ENCODE measurements at places on chromosomes 5 and 9. TPM values are rescaled to one million over a fixed set of nuclear protein-coding genes. Genes with fewer than 3 reads are reported as not detected.

Gene TMEM174
- total RNA-seq = not detected

Gene LCN1
- not detected for total RNA-seq

Gene PIP5KL1
- 2.7 TPM for total RNA-seq

Gene GARIN3
- not detected for total RNA-seq

Gene ENTPD2
- not detected for total RNA-seq

GRCh38 chr9:137065336-137065967 is 4.9 kb downstream of the SAPCD2 start:
- no peak for DNase-seq

DNA sequence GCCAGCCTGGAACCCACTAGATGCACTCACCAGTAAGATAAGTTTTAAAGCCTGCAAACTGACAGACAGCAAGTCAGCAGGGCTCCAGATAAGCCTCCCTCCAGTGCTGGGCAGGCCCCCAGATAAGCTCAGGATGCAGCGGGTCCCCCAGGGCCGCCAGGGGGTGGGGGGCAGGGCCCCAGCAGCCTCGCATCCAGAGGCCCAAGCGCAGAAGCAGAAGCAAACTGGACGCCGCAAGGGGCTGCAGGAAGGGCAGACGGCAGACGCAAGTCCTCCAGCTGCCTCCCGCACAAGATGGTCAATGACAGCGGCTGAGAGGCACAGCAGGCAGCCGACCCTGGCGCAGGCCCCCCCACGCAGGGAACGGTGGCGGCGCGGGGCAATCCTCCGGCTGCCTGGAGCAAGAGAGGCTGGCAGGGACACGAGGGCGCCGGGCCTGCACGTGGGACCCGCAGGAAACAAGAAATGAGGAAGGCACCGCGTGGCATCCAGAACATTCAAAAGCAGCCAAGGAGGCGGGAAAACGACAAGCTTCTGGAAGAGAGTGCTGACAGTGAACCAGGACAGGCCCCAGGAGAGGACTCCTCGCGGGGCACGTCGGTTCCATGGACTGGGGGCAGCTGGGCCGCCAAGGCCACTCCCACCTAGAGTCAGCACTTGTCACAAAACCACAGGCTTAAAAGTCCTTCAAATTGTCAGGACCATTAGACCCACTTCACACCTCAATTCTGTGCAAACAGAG is 49.8 kb downstream of the ROR2 start:
- no peak for DNase-seq

DNA sequence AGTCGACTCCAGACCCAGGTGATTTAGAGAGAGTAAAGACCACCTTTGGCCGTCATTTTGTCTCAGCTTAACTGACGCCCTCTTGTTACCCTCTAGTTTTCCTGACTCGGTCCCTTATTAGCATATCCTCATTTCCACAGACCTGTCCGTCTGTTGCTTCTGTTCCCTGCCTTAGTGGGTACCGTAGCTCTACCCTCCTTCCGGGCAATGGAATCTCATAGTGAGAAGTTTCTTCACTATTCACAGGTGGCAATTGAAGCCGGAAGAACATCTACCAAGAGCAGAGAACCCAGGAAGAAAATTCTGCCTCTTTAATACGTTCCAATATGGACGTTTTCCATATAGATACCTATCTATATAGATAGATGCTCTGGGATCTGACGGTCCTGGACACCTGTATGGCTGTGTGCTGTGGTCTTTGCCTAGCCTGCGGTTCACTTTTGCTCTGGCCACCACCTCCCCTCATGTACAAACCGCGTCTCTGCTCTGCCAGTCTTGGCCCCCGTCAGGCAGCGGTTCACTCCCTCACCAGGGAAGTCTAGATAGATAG is 652 bp upstream of the TMEM161B start:
- DNase-seq = no peak

- no peak for DNase-seq
These were observed 55.4 kb downstream of the ARHGAP26 start for GRCh38 chr5:142825378-142826089.

GRCh38 chr5:55360190-55360589 is 52.4 kb downstream of the MTREX start:
- no peak for DNase-seq

DNA sequence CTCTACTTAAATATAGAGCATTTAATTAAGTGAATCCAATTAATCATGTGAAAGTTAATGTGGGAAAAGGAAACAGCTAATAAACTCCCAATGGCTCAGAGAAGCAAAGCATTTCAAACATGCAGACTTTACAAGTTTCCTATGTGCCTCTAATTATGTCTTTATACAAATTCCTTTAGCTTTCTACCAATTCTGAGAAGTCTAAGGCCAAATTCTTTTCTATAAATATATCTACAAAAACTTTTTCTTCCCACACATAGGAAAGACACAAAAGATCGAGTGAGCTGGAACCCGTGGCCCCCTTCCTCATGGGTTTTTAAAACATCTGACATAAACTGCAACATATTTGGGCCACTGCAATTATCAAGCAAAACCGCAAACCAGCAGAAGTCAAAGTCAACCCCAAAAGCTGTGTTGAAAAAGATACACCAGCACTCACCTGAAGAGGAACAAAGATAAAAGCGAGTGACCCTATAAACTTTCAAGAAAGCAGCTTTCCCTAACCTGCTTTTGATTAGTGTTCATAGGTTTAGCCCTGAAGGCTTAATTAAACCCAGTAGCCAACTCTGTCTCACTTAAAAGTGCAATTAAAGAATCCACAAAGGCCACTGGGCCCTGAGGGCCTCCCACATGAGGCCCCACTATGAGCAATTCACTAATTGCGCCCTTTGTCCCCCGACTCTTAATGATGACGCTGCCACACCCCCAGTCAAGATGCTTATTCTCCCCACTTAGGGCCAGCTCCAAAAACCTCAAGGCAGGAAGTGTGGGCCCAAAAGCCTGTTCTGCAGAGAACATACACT is 12.1 kb downstream of the SEMA5A start:
- DNase-seq = no peak

DNA sequence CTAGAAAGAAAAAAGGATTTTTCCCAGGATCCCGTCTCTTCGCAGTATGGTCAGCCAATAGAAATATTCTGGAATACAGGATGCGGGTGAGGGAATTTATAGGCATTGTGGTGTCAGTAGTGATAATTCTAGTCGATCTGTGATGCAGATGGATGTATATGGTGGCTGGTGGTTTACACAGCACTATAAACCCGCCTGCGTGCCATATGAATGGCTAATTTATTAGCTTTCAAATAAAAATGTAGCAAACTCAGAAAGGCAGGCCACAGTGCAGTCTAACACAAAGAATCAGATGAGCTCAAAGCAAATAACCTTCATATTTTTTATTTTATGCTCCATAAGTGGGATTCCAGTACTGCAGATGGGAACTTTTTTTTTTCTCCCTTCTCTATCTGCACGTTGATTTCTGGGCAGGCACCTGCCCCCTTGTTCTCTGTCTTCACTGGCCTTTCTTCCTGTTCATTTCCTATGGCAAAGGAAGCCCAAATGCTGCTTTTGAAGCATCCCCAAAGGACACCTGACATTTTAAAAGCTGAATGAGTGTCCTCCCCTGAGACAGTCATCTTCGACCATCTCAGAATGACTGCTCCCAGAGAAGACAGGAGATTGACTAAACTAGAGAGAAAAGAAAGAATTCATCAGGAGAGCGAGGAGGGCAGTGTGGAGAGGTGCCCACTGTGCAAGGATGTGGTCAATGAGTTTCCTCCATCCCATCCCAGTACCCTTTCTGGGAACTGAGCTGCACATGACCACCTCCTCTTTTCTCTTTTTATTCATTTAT is 52.1 kb downstream of the SEMA6A start:
- DNase-seq = no peak

GRCh38 chr9:36847781-36848673 is 186.0 kb downstream of the PAX5 start:
- DNase-seq = no peak

DNA sequence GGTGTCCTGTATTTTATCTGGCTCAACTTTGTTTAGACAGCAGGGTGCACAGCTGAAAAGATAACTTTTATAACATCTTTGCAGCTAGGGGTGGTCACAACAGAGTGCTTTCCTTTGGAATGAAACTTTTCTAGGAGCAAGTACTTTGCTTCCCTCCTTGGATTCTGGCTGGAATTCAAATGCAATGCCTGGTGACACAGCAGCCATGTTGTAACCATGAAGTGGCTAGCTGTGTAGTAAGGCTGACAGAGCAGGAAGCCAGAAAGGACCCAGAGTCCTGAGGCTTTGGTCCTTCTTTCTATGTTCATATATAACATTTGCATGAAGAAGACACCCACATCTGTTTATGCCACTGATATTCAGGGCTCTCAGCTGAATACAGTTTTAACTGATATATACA is 48.1 kb downstream of the TENT4A start:
- DNase-seq = no peak

DNA sequence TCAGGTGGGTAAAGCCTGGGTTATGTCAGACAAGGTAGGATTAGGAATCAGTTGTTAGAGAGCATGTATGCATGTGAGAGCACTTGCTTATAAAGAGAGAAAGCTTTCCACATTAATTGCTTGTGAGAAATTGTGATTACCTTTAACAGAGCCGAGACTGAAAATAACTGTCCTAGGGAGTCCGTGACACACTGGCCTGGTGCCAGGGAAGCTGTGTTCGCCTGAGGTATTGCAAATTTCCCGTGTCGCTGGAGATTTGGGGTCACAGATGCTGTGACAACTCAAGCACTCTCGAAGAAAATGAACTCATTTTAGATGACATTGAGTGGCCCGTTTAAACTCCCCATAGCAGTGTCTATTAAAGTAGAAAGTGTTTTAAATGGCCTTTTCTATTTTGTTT is 9.6 kb downstream of the SLC1A1 start:
- no peak for DNase-seq

- DNase-seq = no peak
These were observed 35.8 kb upstream of the TLX3 start for GRCh38 chr5:171272996-171273970.
